Erythroblast (primary cell): ENCODE measurements at places on chromosomes 5 and 9.

GRCh38 chr9:3181049-3181953 is 337.4 kb upstream of the PUM3 start:
- DNase-seq = peak; percentile 29

GRCh38 chr5:63170486-63170885 is 591.9 kb downstream of the LRRC70 start:
- DNase-seq = no peak

DNA sequence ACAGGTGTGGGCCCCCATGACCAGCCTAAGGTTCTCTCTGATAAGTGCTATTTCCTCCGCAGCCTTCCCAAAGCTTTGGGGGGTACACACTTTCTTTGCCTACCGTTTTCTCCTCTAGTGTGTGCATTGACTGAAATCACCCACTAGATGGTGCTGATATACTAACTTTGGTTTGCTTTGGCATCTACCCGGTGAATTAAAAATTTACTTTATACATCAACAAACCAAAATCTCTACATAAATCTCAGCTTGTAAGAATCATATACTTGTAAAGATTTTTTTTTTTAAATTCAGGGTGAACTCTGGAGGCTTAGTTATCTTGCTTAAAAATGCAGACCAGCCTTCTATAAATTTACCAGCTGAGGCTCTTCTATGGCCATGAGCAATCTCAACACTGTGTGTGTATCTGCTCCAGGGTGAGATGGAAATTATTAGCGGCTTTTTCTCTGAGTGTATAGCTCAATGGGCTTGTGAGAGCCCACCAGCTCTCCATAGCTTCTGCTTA is 475.7 kb upstream of the TNC start:
- DNase-seq = peak; percentile 31

DNA sequence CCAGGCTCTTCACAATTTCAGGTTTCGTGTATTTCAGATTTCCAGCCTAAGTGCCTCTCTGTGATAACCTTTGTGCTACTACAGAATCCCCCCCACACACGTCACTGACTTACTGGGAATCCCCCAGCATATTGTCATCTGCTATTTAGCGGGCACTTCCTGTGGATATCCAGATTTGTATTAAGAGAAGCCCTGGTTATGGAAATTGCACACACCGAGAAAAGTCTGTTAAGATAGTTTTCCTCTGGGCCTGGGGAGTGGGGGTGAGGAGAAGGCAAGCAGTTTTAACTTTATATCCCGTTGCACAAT is 269.9 kb downstream of the MED10 start:
- no peak for DNase-seq

GRCh38 chr9:14210428-14210827 is 103.5 kb downstream of the NFIB start:
- DNase-seq = no peak

DNA sequence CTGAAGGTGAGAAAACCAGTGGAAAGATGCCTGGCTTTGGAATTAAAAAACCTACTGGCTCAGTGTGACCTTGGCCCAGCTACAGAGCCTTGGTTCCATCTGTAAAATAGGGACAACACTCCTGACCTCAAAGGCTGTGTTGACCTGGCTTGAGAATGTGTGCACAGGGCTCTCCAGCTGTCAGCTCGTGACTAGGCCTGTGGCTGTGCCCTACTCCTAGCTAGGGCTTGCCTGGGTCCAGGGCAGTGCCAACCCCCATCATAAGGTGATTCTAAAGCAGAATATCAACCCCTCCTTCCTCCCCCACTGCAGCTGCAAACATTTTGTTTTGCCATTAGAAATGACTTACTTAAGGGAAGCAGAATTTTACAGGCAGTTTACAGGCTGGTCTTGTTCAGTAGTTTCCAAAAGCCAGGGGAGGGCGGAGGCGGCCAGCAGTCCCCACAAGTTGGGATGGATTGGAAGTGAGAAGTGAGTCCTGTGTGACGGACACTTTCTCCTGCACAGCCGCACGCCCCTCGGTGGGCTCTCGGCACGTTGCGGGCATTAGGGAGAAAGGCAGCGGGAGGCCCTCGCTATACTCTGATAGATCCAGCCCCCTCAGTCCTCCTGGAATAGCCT is 7.3 kb downstream of the PITX1 start:
- no peak for DNase-seq

- DNase-seq = no peak
These were observed 194.6 kb downstream of the MEF2C start for GRCh38 chr5:88688156-88688983.

GRCh38 chr9:94632737-94633136 is 6.6 kb downstream of the FBP1 start:
- no peak for DNase-seq
